ENCODE measurements at places on chromosomes 7 and 10. TPM values are rescaled to one million over a fixed set of nuclear protein-coding genes. Genes with fewer than 3 reads are reported as not detected.

Gene DYDC2
- not detected for polyA plus RNA-seq

Gene ENTPD1
- polyA plus RNA-seq: 53.8 TPM

Gene PRKCQ
- 0.49 TPM for polyA plus RNA-seq

DNA sequence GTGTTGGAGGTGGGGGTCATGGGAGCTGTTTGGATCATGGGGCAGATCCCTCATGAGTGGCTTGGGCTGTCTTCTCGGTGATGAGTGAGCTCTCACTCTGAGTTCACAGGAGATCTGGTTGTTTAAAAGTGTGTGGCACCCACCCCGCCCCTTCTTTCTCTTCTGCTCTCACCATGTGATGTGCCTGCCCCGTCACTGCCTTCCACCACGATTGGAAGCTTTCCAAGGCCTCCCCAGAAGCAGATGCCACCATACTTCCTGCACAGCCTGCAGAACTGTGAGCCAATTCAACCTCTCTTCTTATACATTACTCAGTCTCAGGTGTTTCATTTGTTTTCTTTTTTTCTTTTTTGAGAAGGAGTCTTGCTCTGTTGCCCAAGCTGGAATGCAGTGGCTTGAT lies 170.0 kb downstream of the PTPN20 start:
- DNase-seq: no peak

DNA sequence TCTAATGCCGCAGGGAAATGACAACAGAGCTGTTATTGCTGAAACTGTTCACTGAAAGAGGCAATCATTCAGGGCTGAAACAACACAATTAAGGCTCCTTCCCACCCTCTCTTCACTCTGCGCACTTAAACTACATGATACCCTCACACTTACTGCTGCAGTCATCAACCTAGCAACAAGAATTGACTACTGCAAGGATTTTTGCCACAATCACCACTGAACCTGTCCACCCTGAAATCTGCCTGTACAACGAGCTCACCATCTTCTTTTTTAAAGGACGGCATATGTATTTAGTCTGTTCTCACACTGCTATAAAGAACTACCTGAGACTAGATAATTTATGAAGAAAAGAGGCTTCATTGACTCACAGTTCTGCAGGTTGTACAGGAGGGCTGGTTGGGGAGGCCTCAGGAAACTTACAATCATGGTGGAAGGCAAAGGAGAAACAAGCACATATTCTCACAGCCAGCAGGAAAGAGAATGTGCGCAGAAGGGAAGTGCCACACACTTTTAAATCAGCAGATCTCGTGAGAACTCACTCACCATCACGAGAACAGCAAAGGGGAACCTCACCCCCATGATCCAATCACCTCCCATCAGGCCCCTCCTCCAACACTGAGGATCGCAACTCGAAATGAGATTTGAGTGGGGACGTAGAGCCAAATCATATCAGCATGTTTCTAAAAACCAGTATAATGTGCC lies 131.7 kb downstream of the SORCS1 start:
- no peak for DNase-seq

- no peak for DNase-seq
Measured at GRCh38 chr7:66140924-66141323, 26.3 kb downstream of the CRCP start.

DNA sequence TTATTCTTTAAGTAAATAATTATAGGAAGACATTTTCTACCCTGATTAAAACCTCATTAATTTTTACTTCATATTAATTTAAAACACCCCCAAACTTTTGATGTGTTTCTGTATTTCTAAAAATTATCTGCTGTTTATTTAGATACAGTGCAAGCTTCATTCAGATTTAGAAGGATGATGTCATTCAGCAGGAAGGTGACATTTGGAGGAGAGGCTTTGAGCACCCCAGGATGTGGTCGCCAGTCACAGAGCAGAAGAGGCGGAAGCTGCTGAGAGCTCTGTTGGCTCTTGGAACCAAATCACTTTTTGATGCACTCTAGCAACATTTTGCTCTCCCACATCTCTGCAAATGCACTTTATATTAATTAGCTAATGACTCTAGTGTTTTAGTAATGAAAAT lies 233.9 kb upstream of the CACNA2D1 start:
- no peak for DNase-seq

- no peak for DNase-seq
Measured at GRCh38 chr7:126443951-126444350, 808.8 kb downstream of the GRM8 start.

- no peak for DNase-seq
Measured at GRCh38 chr10:60388709-60389301, 870 bp downstream of the ANK3 start.

Data from urinary bladder (tissue), 4 donors.